AG04449 (cell line): ENCODE measurements at places on chromosomes 4 and X.
A peak's percentile ranks its signal among the peaks of the same experiment; 100 is the strongest.

DNA sequence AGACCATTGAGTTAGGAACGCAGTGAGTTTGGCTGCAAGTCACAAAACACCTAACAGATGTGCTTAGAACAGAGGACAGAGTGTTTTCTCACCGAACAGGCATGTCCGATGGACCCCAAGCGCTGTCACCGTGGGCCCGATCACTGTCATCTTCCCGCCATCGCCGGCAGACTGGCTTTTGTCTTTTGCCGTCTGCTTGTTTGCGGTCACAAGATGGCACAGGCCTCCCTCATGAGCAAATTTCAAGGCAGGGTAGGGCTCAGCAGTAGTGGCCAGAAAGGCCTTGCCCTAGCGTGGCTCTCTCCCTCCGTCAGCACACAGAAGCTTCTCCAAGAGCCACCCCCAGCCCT lies 21.4 kb upstream of the MRFAP1 start:
- DNase-seq = no peak

GRCh38 chr4:145557720-145558119 lies 61.5 kb upstream of the MMAA start:
- no peak for DNase-seq

DNA sequence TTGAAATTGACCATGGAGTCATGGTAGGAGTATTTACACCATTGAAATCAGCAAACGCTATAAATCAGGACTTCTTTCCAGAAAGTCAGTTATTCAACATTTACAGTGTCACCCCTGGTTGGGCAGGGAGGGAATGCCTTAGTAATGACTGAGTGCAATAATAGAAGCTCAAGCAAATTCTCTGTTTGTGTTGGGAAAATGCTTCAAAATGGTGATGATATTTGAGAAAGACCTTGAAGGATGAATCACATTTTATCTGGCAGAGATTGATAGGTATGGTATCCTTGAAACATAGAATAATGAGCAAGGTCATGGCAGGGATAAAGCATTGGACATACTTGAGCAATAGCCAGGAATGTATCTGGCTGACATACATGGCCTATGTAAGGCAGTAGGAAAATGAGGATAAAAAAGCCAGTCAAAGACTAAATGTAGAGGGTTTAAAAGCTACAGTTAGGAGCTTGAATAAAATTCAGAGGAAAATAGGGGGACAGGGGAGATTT lies 248.7 kb downstream of the FMR1NB start:
- no peak for DNase-seq

- peak; percentile 89 for DNase-seq
Measured at GRCh38 chr4:53855581-53856250, 208.7 kb downstream of the CHIC2 start.

- DNase-seq = no peak
Measured at GRCh38 chrX:46882266-46882665, 30.0 kb upstream of the JADE3 start.

DNA sequence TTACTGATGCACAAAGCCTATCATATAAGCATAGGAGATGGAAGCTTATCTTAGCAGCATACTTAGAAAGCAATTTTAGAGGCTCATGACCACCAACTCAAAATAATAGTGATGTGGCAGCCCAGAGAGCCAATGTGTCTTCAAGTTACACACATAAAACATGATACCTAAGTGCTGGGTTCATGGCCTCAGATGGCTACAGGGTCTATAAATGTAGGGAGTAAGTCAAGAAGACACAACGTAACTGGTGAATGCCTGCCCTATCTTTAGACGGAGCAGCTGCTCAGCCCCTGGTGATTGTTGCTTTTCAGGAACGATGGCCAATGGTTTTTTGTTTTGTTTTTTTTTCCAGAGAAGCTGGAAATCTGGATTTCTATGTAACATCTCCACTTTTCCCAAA lies 42.8 kb downstream of the RNF150 start:
- DNase-seq = no peak

DNA sequence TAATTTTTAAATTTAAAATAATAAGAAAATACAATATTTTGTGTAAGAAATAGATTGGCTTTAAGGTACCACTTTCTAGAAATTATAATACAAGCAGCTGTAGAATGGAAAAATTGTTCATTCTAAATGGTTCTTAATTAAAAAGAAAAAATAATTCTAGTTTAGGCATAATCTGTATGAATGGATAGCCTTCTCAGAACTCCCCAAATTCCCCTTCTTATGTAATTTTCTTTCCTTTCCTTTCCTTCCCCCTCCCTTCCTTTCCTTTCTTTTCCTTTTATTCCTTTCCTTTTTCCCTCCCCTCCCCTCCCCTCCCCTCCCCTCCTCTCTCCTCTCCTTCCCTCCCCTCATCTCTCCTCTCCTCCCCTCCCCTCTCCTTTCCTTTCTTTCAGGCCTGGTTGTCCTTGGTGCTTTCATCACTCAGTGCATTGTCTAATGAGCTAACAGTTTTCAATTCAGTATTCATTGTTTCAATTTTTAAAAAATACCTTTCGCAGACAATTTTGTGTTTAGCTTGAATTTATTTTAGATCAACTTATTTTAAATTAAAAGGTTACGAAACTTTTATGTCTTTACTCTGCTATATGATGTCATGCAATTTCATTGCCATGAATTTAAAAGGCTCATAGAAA lies 28.8 kb downstream of the LRIT3 start:
- no peak for DNase-seq

- DNase-seq = no peak
Measured at GRCh38 chr4:133145758-133146573, 3.1 kb upstream of the PCDH10 start.

- DNase-seq = no peak
Measured at GRCh38 chr4:10504570-10505179, 47.4 kb upstream of the ZNF518B start.

GRCh38 chrX:46628460-46629371 lies 55.2 kb downstream of the CHST7 start:
- DNase-seq = no peak

- no peak for DNase-seq
Measured at GRCh38 chr4:147860960-147861359, 129.1 kb downstream of the ARHGAP10 start.

- no peak for DNase-seq
Measured at GRCh38 chrX:119325456-119325855, 73.7 kb upstream of the SLC25A43 start.

DNA sequence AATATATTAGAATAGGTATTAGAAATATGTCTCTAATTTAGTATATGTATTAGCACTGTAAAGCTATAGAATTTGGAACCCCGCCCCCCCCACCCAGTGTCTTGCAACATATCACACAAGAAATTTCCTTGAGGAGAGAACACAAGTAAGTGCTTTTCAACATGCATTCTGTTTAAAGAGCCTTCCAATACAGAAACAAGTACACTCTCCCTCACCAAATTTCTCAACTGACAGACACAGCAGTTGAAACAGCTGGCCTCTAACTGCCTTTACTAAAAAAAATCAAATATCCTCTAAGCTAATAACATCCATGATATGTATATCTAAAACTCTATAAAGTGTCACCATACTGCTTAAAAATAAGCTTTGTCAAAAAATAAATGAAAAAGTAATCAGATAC lies 12.4 kb downstream of the CAMK2D start:
- DNase-seq = no peak

GRCh38 chrX:13764765-13765164 lies 30.2 kb downstream of the OFD1 start:
- DNase-seq = no peak

DNA sequence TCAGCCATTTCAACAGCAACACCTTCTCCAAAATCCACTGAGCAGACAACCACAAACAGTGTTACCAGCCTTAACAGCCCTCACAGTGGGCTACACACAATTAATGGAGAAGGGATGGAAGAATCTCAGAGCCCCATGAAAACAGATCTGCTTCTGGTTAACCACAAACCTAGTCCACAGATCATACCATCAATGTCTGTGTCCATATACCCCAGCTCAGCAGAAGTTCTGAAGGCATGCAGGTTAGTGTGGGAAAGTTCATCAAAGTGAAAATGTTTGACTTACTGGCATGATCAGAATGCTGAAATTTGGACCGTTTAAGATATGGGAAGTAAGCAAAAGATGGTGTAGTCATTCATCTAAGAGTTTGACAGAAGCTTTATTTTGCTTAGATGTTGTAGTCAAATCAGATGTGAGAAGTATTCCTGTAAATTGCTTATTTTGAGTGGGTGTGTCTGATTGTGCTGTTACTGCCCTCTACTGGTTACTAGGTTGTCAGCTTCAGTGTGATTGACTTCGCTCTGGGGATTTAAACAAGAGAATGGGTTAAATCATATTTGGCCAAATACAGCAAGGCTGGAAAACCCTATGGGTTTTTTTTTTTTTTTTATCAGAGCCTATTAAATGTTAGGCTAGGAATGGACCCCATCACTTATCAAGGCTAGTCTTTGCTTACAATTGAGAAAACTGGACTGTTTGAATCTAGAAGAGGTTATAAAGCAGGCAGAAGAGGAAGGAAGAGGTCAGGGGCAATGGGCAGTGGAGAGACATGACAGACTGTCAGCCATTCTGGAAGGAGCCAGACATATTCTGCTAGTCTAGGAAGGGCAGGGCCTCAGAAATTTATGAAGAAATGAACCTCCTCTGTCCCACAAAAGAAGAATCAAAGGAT lies 130.3 kb downstream of the DIPK2B start:
- no peak for DNase-seq

GRCh38 chr4:47315346-47315745 lies 148.2 kb downstream of the COMMD8 start:
- no peak for DNase-seq

DNA sequence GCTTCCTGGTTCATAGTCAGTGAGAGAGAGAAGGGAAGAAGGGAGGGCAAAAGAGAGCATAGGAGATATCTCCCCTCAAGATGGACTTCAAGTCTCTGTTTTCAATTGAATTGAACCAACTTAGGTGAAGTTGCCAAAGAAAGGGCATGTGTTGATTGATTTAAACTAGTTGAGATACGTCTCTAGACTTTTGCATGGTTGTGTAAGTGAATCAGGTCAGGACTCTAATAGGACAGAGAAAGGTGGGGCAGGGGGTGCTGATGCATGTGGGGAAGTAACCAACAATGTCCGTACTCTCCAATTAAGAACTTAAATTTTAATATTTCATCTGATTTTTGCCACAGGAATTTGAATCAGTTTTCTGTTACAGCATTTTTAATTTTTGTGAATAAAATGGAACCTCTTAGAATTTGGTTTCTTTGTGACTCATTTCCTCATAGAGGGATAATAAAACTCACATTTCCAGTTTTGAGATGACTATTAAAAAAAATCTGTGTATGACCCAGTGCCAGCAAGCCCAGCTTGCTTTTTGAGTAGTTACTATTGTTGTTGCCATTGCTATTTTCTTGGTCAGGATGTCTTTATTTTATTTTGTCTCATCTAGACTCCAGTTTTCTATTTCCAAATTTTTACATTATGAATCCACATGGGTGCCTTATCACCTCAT lies 37.3 kb downstream of the SLIT2 start:
- DNase-seq = no peak

DNA sequence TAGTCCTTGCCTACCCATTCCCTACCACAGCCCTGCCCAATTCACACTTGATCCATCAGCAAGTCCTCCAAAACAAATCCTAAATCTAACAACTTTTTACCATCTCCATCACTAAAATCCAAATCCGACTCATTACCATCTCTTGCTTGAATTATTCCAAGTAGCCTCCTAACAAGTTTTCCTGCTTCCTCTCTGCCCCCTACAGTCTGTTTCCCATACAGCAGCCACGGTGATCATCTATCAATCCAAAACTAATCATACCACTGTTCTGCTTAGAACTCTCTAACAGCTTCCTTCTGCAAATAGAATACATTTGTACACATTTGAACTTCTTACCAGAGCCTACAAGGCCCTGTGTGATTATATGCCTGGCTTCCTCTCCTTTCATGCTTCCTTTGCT lies 133.0 kb downstream of the SHROOM4 start:
- no peak for DNase-seq

GRCh38 chrX:15674514-15674840 lies 9.9 kb upstream of the CLTRN start:
- no peak for DNase-seq

GRCh38 chr4:69563424-69563823 lies 67.7 kb upstream of the UGT2B4 start:
- no peak for DNase-seq

DNA sequence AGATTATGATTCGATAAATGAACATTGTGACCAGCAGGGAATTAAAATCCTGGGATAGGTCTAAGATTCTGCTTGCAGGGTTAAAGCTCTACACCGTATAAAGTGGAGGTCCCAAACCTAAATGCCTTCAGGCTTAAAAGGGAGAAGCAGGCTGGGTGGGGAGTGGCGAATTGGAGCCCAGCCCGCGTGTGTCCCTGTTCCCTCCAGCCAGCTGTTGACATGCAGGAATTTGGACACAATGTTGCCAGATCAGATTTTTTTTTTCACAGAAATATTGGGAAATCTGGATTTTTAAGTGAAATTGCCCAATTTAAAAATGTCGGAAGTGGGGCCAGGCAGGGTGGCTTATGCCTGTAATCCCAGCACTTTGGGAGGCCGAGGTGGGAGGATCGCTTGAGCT lies 60.5 kb downstream of the ELF4 start:
- DNase-seq = no peak

DNA sequence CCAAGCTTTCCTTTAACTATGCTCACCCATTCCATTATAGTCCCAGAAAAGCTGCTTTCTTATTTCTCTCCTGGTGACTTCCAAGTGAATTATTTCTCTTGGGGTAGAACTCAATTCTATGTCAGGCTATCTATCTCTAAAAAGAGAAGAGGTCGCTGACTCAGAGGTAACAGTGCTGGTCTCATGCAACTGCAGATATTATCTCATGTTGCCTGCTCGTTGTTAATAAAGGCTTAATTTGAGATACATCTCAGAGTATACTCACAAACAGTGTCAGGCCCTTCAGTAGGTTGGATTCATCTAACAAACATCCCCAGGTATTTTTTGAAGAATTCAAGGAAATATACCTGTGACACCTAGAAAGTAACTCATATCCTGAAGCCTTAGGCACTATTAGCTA lies 2.7 kb downstream of the TMEM154 start:
- no peak for DNase-seq

DNA sequence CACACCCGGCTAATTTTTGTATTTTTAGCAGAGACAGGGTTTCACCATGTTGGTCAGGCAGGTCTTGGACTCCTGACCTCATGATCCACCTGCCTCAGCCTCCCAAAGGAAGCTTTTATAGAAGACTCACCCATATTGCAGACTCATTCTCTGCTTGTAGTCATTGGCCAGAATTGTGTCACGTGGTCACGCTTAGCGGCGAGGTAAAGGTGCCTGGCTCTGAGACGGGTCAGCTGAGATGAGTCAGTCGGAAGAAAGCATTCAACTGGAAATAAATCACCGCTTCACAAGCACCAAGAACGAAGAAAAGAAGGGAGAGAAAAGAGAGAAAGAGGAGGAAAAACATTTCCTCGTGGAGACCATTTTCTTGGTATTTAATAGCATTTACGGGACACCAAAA lies 218.8 kb upstream of the NOCT start:
- no peak for DNase-seq
